ENCODE measurements at places on chromosomes 6 and 20.

DNA sequence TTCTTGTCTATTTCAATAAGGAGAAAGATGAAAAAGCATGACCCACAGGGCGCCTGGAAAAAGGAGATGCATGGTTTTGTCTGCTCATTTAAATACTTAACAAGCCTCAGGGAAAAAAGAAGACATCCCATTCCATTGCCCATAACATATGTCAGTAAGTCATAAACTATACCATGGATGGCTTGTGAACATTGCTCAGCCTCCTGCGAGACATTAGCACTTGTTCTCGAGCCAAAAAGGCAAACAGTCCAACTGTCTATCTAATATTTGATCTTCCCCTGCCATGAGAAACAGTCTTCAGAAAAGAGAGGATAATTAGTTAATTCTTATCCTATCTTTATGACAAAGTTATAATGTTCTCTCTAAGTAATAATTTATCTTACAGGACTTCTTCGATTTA, 527.4 kb downstream of the HACE1 start:
- no peak for DNase-seq

- no peak for DNase-seq
These were observed 177.2 kb downstream of the MCHR2 start for GRCh38 chr6:99816795-99817194.

- DNase-seq = peak; percentile 77
These were observed 45.1 kb upstream of the FAM83D start for GRCh38 chr20:38880952-38881735.

- DNase-seq = no peak
These were observed 174.1 kb downstream of the PKHD1 start for GRCh38 chr6:51913265-51913664.

GRCh38 chr6:167058261-167058660, 59.1 kb downstream of the CEP43 start:
- DNase-seq = no peak

DNA sequence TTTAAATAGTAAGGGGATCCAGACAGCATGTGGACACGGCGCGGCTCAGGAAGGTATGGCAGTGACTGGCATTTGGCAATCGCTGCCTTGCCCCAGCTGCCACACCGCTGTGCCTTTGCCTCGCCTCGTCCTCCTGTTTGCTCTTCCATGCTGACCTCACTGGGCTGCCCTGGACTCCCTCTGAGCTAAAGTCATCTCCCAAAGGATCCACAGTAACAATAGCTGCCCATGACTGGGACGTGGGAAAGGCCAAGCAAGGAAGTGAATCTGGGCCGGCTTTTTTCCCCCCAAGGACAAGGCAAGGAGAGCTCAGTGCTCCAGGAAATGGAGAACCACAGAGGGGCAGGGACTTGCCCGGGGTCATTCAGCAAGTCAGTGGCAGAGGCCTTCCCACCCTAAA, 48.1 kb downstream of the JPH2 start:
- no peak for DNase-seq

DNA sequence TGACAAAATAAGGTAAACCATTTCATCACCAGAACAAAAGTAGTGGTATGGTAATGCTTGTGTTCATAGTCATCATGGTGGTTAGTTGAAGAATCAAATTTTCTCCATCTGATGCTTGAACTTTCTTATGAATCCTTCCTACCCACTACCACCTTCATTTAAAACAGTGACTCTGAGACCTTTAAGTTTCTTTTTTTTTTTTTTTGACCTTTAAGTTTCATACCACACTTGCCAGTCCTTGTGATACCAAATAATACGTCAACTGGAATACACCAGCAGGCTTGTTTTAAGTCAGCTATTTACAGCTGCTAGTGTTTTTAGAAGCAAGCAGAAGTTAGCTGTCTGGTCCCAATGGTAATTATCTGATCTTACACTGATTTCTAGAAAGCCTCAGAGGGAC, 413.4 kb upstream of the SOX4 start:
- no peak for DNase-seq

GRCh38 chr6:143828572-143828971, 14.6 kb upstream of the LTV1 start:
- no peak for DNase-seq

DNA sequence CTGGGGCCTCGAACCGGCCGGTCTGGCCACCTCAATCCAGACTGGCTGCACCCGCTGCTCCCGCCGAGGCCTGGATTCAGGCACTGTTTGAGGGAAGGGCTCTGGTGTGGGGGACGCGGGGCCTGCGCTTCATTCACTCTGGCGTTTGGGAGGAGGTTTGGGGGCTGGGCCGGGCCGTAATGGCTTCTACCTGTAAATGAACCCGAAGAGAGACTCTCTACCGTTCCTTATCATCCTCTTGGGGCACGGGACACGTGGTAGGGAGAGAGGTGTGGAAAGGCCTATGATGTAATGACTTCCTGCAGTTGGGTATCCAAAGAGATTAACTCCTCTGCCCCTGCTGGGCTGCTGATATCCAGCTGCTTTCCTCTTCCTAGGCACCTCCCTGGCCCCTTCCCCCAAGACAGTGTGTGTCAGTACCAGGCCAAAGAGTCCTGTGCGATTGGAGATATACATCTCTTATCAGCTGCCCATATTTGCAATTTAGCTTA, 1.8 kb downstream of the FOXO3 start:
- DNase-seq = no peak

- no peak for DNase-seq
These were observed 222.7 kb upstream of the OPRM1 start for GRCh38 chr6:153816366-153816765.

DNA sequence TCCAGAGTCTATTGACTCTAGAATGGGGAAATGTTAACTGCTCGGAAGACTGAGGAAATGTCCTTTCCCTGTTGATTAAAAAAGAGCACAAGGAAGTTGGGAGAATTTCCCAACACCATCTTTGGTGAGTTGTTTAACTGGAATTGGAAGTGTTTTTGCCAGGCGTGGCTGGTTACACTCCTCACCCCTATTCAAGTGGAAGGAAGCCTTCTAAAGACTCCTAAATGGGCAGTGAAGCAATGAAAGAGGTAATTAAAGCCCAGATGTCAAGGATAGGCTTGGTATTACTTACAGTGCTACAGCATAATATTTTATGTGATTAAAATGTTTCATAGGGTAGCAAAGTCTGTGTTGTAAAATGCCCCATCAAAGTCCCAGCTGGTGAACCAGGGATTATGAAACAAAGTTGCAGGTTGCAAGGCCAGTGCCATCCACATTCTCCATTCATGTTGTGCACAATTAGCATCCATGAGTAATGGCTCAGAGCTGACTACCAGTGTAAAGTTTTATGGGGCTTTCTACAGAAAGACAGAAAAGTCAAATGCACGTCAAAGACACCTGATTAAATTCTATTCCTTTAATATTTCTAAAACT, 52.6 kb downstream of the BTBD3 start:
- no peak for DNase-seq

GRCh38 chr20:56582542-56582941, 46.6 kb upstream of the TFAP2C start:
- DNase-seq = no peak

DNA sequence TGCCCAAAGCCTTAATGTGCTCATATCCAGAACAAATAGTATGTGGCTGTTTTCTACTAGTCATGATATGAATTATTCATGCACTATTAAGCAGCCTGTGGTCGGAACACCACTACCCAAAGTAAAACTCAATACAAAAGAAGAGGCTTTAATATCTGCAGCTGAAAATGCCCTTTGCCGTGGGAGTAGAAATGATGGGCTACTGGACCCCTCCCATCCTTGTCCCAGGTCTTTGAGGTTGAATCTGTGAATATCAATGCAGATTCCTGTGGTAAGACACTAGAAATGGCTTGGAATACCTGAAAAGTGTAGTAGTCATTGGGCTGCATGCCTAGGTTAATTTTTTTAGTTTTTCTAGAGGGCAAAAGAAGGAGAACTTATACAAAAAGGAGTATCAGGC, 303.7 kb downstream of the TBC1D7 start:
- DNase-seq = no peak

- no peak for DNase-seq
These were observed 18.4 kb upstream of the IFNGR1 start for GRCh38 chr6:137237413-137238170.

GRCh38 chr6:24831771-24832716, 33.3 kb upstream of the ARMH2 start:
- DNase-seq = no peak

DNA sequence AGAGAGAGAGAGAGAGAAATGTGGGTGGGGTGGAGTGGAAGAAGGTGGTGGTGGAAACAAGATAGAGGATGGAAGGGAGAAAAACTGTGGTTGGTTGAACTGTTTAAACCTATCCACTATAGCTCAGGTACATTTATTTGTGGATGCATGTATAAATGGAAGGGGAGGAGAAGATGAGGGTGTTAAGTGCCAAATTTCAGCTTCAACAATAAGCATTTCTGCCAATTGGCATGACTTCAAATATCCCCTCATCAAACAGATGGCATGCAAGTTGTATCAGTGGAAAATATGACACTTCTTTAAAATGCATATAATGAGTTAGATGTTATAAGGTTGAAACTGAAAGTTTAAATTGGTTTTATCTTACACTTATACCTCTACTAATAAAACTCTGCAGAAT, 216.1 kb downstream of the LMBRD1 start:
- DNase-seq = no peak

GRCh38 chr6:139409026-139409425, 34.6 kb upstream of the CITED2 start:
- DNase-seq = no peak

DNA sequence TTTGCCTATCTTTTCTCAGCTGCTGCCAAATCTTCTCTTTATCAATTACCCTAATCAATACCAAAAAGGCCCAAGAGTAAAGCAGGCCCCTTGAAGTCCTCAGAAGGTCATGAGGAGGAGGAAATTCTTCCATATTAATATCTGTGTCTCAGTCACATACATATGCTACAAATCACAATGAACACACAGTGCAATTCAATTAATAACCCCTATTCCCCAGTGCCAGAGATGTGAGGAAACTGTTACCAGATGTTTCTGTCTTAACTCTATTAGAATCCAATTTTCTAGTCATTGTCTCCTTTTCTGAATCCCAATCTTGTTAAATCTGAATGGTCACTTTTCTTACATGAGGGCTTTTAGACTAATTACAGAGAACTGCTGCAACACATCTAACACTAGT, 45.9 kb upstream of the SLC2A12 start:
- DNase-seq = no peak

DNA sequence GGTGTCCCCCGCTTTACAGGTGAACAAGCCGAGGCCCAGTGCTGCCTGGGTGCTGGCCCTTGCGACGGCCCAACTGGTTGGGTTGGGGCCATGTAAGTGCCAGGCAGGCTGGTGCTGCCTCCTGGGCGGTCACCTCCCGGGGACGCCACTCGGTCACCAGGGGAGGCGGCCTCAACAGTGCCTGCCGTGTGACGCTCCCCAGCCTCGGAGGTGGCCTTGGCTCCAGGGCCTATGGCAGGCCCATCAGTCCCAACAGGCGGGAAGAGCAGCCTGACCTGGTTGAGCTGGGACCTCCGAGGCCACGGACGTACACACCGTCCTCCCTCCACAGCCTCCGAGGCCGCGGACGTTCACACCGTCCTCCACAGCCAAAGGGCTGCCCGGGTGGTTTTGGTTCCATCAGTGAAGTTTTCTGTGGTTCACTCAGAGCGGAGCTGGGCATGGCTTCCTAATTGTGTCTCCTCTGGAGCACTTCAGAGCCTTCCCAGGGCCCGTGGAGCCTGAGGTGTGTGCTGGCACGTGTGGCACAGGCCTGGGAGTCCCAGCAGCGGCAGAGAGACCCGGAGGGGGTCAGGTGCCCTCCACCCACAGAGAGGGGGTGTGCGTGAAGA, 19.3 kb upstream of the SLCO4A1 start:
- no peak for DNase-seq

DNA sequence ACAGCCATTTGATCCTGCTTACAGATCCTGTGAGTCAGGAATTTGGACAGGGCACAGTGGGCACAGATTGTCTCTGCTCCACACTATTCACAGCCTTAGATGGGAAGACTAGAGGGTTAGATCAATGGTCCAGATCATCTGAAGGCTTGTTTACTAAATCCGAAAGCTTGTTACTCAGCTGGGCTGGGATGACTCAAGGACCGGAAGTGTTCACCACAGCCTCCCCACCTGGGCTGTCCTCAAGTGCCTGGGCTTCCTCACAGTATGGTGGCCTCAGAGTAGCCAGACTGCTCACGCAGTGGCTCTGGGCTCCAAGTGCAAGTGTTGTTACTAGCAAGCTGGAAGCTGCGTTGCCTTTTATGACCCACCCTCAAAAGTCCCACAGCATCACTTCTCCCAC, 75.4 kb upstream of the INSM1 start:
- DNase-seq = no peak

DNA sequence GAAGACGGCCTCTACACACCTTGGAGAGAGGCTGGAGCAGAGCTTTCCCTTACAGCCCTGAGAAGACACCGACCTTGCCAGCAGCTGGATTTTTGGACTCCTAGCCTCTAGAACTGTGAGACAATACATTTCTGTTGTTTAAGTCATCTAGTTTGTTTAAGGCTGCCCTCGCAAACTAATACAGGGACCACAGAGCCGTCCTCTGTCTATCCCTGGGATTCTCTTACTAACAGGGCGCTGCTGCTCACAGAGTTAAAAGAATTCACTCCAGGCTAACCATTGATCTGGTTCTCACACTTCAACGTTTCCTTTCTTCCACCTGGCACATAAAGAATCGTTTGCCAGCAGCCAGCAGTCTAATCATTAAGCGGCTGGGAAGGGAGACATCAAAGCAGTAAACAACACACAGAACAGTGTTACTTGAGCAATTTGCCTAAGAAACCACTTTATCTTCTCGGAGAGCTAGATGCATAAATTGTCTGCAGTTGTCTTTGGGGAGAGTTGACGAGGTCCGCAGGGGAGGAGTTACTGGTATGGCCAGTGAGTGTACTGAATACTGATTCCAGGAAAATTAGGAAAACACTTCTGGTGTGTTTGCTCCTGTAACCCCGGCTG, 103.5 kb upstream of the AKAP12 start:
- DNase-seq = no peak

- DNase-seq = no peak
These were observed 2.5 kb downstream of the FYN start for GRCh38 chr6:111870742-111871064.

- peak; percentile 53 for DNase-seq
These were observed 198.9 kb downstream of the TSHZ2 start for GRCh38 chr20:53171065-53171464.

DNA sequence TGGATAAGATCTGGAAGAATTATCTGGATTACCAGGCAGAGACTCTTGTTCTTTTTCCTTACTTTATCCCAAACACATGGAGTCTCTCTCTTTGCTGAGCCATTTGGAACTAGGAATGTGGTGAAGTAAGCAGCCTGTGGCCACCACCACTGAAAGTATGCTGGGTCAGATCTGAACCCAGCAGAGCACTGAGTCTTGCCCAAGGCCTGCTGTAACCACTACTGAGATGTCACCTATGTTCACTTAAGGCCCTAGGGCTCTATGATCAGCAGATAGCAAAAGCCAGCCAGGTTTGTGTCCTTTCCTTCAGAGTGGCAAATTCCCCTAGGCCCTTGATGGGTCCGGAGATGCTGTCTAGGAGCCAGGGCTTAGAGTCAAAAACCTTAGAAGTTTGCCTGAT, 103.3 kb upstream of the PLN start:
- DNase-seq = no peak
